ENCODE measurements at places on chromosomes 2 and 18.

DNA sequence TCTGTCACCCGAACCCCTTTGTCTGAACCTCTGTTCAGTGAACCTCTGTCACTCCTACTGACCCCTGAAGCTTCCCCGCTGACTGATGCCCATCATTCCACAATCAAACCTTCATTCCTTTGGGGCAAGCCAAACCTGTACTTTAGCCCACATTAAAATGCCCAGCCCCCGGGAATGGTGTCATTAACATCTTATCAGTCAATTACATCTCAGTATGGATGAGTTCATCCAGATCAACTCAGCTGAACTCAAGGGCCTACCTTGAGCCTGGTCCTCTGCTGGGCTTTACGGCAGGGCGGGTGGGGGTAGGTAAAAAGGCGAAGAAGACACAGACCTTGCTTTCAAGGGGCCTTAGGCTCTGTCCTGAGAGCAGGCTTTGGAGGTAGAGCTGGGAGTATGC, 154.4 kb upstream of the SMAD2 start:
- no peak for DNase-seq

DNA sequence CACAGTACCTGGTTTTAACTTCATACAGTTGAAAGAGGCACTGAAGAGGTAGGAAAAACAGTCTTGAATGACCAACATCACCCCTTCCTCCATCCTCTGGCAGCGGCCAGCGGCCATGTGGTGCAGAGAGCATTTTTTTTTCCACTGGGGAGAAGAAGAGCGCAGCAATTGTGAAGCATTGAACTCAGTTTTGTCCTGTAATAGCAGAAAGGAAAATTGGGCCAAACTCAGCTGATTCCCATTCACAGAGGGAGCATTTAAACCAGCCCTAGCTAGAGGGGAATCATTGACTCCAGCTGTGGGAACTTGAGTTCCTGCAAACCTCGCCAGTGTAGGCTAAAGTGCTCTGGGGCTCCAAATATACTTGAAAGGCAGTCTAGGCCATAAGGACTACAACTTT, 316.6 kb upstream of the CHST9 start:
- no peak for DNase-seq

GRCh38 chr18:79637921-79638909, 41.4 kb upstream of the CTDP1 start:
- no peak for DNase-seq

DNA sequence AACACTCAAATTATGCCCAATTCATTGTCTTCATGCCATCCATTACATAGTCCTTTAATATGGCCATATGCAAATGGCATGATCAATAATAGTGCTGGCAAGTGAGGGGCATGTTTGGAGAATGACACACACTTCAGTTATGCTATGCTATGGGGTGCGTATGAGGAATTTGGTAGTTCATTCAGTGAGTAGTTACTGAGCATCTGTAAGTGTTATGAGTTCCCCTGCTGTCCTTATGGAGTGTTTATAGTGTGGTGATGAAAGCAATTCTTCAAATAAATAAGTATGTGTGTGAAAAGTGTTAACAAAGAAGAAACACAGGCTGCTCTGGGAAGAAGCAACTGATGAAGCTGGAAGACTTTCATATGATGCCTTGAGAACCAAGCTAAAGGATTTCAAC, 383.7 kb upstream of the SLC14A2 start:
- DNase-seq: no peak

DNA sequence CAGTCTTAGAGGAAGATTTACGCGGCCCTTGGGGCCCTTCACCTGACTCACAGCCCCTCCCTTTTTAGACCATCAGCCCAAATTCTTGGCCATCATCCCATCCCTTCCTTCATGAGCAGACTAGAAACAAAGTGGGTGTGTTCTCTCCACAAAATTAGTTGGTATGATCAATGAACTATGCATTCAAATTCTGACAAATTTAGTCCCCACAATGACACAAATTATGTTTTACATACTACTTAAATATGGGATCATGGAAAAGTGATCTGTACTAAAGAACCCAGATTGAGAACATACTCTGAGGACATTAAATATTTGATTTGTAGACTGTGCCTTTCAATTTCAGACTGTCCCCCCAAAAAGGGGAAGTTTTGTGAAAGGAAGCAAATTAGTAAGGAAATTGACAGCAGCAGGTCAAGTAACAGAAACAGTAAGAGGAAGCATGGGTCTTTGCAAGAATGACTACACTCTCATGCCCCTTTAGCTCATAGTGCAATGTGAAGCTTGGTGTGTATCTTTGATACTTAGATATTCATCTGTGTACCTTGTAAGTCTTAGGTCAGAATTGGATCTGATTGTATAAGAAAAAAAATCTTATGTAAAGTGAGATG, 2.2 kb upstream of the MAPRE2 start:
- no peak for DNase-seq

DNA sequence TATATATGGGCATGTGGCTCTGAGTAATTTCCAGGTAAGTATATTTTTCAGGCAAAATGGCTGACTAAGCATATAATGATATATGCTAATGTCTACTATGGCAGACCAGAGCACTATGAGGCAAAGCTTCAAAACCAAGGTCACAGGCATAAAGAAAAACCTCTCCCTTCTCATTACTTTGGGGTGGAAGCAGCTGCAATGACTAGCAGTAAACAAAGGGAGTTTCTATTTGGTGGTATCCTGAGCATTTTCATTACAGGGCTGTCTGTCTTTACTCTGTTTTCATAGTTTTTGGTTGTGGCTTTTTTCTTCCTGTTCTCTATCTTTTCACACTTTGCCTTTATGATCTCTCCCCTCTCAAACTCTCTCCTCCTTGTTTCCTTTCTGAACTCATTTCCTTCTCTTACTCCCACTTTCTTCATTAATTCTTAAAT, 15.6 kb downstream of the PDE6D start:
- DNase-seq: no peak

DNA sequence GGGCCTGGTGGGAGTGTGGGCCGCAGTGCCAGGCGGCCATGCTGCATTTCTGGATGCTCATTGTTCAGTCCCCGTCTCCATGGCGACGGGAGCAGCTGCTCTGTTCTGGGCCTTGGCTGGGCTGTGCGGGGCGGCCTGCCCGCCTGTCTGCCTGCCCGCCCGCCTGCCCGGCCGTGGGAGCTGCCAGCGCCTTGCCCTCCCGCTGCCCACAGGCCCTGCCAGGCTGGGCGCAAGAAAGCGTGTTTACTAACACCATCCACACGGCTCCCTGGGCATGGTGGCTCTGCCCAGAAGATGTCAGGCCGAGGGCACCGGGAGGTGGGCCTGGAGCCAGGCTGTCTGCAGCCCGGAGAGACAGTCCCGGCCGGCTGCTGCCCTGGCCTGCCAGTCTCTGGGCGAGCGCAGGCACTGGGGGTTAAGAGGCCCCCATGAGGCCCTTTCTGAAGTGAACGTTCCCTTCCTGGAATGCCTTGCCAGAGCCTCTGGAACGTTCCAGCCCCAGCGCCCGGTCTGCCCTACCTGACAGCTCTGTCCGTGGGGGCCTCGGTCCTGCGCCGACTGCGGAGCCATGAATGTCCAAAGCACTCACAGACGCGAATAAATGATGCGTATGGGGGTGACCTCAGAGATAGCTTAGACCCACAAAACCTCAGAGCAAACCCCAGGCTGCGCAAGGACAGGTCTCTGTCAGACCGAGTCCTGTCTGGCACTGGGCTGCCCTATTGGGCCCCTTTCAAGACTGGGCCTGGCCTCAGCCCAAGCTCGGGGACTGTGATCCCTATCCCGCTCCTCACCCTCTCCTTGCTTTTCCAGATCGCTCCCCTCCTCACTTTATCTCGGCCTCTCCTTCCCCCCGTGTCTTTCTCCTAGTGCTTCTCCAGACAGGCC, 44.3 kb downstream of the MYCN start:
- no peak for DNase-seq

- DNase-seq: no peak
These were observed 447.6 kb upstream of the POU3F3 start for GRCh38 chr2:104406261-104406726.

All from stimulated activated CD4-positive, alpha-beta T cell treated with anti-CD3 and anti-CD28 coated beads, TNF-alpha, amount 100 ng/mL, for 4 hours (primary cell).